NCI-H1417 (cell line): ENCODE measurements at places on chromosomes 12 and 14.

GRCh38 chr14:68089146-68089731 is 269.7 kb downstream of the RAD51B start:
- DNase-seq, result peak; percentile 56

DNA sequence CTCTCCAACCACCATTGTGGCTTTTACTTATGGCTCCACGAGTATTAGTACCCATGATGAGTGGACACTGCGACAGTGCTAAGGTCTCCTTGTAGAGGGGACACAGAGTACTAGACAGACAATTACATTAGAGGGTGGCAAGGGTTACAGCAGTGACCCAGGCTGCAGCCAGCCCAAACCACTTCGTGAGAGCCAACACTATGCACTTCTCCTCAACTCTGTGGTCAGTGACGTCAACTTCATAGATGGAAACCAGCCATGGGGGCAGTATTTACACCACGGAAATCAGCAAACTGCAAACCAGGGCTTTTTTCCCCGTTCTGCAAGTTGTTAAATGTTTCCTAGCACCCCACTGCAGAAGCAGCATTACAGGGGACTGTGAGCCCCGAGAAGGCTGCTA is 61.6 kb upstream of the ZFP36L1 start:
- DNase-seq, result no peak

- no peak for DNase-seq
These were observed 96.2 kb downstream of the FIGNL2 start for GRCh38 chr12:51752234-51752889.

DNA sequence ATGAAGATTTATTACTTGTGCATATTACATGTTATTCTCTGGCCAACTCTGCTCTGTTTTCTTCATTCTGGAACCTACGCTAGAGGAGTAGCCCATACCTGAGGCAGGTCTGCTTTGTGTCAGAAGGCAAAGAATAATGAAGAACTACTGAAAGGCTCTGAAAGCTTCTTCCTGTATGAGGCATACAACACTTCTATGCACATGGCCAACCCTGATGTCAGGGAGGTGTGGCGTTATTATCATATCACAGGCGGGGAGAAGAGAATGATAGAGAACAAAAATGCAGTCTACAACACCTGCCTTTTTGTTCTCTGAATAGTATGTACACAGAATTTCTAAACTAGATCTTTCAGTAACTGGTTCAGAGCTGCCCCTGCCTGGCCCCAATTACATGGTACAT is 32.5 kb upstream of the CRY1 start:
- DNase-seq, result peak; percentile 75

DNA sequence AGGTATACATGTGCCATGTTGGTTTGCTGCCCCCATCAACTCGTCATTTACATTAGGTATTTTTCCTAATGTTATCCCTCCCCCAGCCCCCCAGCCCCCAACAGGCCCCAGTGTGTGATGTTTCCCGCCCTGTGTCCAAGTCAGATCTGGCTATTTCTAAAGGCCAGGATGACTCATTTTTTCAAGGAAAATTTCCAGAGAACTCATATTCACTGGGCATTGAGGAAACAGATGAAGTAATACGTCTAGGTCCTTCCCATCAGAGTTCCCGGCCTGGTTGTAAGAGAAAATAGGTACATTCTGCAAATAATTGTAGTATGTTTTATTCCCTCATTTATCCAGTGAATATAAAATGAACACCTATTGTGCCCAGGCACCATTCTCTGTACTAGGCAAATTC is 345.2 kb downstream of the BCL11B start:
- no peak for DNase-seq

- peak; percentile 75 for DNase-seq
These were observed 619 bp downstream of the ERC1 start for GRCh38 chr12:991350-992333.

- peak; percentile 30 for DNase-seq
These were observed 91.8 kb downstream of the DDX51 start for GRCh38 chr12:132052196-132052932.

DNA sequence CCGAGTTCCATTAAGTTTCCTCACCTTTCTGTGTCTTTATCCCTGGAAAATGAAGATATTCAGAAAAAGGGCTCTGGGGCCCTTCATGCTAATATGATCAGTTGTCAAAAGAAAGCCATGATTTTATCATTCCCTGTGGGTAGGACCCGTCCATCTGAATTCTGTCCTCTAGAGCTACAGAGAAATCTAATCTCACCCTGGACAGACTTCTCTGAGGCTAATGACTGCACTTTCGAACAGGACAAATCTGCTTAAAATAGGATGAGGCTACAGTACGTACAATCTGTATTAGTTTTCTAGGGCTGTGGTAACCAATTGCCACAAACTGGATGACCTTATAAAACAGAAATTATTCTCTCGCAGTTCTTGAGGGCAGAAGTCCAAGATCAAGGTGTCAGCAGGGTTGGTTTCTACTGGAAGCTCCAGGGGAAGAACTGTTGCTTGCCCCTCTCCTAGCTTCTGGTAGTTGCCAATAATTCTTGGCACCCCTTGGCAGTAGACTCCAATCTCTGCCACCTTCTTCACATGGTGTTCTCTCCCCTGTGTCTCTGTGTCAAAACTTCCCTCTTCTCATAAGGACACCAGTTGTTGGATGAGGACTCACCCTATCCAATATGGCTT is 1.3 kb downstream of the AK7 start:
- DNase-seq, result no peak

- DNase-seq, result no peak
These were observed 834 bp downstream of the ARHGEF25 start for GRCh38 chr12:57611827-57612710.

DNA sequence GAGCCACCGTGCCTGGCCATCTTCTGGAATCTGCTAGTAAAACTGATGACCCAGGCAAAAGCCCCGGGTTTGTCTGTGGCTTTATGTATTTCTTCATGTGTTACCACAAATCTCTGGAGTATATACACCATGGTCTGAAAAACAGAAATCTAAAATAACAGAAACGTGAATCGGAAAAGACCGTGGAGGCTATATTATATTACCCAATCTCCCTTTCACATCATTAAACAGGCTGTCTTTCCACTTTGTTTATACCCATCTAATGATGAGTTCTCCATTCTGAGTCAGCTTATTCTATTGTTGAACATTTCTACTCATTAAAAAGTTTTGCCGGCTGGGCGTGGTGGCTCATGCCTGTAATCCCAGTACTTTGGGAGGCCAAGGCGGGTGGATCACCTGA is 9.5 kb upstream of the AJUBA start:
- DNase-seq, result no peak

GRCh38 chr14:100072783-100073346 is 7.6 kb downstream of the EVL start:
- no peak for DNase-seq

DNA sequence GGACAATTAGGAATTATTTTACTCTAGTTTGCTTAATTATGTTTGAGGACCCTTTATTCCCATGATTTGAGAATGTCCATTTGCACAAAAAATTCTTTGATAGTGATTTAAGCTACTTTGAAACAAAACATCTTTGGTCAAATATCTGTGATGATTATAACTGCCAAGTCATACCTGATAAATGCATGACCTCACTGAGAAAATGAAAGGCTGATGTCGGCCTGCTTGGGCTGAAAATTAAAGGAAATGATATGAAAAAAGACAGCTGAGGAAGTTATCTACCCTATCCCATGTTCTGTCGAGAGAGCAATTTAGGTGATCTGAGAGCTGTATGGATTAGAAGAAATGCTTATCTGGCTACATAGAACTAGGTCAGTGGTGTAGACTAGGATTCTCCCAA is 43.6 kb downstream of the ATL1 start:
- DNase-seq, result no peak

- no peak for DNase-seq
These were observed 23.1 kb downstream of the CATSPERB start for GRCh38 chr14:91708795-91709194.

- DNase-seq, result no peak
These were observed 7.3 kb upstream of the RIC8B start for GRCh38 chr12:106767206-106767605.

GRCh38 chr12:49872781-49873181 is 29.9 kb upstream of the BCDIN3D start:
- DNase-seq, result no peak

- no peak for DNase-seq
These were observed 161.0 kb downstream of the TSPAN9 start for GRCh38 chr12:3238196-3238595.

GRCh38 chr12:117020536-117021220 is 78.5 kb downstream of the TESC start:
- DNase-seq, result no peak
